ENCODE measurements at places on chromosomes 3 and 15. TPM values are rescaled to one million over a fixed set of nuclear protein-coding genes. Genes with fewer than 3 reads are reported as not detected.

DPPA2 gene
- total RNA-seq, result 3.1 TPM

ITIH1 gene
- total RNA-seq, result not detected

GOLGA8O gene
- not detected for total RNA-seq

GOLGA8J gene
- total RNA-seq, result 0.44 TPM

MYL3 gene
- total RNA-seq, result 2.8 TPM

DNA sequence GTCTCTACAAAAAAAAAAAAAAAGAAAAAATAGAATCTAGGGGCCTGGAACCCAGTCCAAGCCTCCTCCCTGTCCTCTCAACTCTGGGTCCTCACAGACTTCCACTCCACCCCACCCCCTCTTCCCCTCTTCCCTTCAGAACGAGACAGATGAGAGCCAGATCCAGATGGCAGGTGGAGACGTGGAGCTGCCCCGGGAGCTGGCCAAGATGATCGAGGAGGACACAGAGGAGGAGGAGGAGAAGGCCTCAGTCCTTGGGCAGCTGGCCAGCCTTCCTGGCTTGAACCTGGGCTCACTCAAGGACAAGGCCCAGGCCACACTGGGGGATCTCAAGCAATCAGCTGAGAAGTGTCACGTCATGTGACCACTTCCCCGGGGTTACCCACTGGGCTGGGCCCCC is 3.6 kb downstream of the CPLX3 start:
- no peak for DNase-seq

GRCh38 chr15:43105778-43106485 is at the start of gene UBR1:
Gene UBR1 (minus strand): TSS chr15:43106038. CDS start chr15:43106022, 16 bp downstream.
- peak; percentile 95 for DNase-seq

DNA sequence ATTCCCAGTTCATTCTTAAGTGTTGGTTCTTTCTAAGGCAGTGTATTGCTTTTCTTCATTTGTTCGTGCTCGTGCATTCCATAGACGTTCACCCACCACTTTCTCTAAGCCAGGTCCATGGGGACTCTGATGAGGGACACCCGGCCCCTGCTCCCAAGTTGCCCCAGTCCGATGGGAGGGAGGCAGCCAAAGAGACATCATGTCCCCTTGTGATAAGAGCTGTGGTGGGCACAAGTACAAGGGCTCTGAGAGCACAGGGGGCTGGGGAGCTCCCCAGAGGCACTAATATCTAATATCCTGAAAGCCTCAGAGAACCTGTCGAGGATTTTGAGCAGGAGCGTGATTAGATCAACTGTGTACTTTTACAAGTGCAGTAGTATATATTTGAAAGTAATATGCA is 6.3 kb downstream of the SPSB4 start:
- DNase-seq, result no peak

- no peak for DNase-seq
These were observed 4.1 kb downstream of the CORO2B start for GRCh38 chr15:68582864-68583263.

GRCh38 chr3:170205302-170205701 is 16.9 kb upstream of the PRKCI start:
- no peak for DNase-seq

DNA sequence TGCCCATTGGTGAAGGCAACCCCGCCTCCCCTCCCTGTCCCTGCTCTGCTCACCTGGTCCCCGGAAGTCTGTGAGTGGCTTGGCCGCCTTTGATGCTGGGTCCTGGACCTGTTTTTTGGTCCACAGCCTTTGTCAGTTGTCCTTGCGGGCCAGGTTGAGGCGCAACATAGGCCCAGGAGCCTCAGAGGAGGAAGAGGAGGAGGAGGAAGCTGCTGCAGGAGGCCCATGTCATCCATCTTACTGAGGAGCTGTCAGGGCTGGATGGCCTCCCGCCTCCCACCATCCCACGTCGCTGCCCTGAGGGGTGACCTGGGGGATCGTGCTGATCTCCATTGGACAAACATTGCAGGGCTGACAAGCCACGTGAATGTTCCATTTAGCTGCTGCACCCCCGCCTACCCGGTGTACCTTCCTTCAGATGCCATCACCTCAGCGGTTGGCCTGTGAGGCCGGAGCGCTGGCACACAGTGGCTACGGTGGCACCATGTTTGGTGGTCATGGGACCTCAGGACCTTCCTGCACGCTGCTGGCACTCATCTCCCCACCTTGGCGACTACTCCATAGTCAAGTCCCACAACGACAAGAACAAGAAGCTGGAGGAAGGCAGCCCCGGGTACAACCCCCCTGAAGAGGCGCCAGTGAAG is 106.3 kb downstream of the SMAD6 start:
- peak; percentile 26 for DNase-seq

GRCh38 chr3:152096280-152096906 is 172.3 kb upstream of the MBNL1 start:
- no peak for DNase-seq

DNA sequence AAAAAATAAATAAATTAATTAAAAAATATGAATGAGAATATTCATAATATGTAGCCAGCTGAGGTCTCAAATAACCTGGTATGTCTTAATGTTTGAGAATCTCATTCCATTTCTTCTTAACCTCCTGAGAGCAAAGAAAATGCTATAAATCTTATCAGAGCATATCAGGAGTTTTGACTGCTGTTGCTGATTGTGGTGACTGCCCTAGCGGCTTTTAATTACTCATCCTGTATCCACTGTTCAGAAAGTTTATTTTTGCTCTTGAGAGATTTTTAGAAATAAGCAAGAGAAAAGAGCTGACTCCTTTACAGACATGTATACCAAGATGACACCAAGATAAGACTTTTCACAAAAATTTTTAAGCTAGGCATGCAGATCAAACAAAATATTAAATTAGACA is 454.8 kb upstream of the CBLB start:
- DNase-seq, result no peak

DNA sequence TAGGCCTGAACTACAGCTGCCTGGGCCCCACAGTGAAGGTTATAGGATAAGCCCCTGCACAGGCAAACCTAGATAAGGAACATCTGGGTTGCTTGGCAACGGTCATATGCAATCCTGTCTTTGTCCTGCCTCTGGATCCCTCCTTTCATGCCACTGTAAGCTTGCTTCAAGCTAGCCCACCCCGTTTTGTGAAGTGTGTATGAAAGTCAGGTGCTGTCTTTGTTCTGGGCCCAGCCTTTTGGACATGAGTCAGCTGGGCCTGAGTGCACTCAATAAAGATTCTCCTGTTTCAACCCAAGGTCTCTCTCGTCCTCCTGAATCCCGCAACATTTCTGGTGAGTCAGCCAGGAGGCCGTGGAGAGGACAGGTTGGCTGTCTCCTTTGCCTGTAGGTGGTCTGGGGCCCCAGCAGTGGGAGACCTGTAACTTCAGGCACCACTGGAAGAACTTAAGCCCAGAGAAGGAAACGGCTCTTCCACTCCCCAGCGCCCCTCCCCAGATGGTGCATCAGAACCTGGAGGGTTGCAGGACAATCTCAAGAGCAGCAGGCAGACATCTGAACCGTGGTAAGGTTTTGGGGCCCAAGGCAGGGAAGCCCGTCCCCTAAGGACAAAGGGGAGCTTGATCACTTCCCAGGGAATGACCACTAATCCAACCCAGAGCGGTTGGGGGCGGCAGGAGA is 8.3 kb upstream of the SLC9C1 start:
- DNase-seq, result peak; percentile 48

DNA sequence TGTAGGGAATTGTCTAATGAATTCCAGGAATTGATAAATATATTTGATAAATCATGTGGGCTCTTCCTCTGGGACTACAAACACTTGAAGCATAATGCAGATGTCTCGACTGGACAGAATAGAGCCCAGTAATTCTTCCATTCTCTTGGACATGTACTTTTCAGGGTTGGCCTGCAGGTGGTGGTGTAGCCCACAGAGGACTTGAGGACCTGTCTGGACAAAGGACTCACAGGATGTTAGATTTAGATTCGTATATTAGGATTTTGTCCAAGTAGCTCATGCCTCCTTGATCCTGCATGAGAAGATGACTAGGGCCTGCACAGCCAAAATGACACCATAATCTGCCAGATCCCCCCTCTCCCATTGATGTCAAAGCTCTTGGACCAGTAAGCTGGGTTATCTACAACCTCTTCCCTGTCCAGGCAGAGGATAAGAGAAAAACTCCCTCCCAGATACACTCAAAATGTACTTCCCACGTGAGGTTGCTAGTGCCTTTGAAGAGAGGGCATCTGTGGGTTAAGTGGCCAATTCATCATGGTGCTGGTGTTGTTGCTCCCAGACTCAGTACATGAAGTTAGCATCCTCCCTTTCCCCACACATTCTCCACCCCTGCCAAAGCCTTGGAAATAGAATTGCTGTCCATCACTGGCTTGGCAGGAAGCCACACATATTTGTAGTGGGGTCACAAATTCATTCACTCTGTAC is 88.6 kb upstream of the ZNF280D start:
- peak; percentile 83 for DNase-seq

GRCh38 chr3:172530101-172530561 is 6.9 kb upstream of the TNFSF10 start:
- no peak for DNase-seq

DNA sequence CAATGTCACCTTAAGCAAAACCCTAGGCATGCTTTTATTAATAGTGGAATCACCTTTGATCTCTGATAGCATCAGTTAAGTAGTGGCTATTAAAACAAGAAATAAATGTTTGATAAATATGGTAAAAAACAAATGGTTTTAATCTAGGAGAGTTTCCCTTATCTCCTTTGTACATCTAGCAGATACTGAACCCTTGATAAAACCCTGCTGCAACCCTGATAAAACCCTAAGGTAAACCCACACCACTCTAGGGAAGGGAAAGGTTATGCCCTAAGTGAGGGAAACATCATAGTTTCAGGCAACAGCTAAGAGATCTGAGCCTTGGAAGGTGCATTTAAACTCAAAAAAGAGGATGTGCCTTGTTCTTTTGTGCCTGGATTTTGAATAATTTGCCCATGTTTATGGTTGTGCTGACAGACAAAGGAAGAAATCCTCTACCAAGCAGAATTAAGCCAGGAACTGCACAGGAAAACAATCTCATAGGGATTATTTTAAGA is 309.7 kb downstream of the FGF12 start:
- no peak for DNase-seq

DNA sequence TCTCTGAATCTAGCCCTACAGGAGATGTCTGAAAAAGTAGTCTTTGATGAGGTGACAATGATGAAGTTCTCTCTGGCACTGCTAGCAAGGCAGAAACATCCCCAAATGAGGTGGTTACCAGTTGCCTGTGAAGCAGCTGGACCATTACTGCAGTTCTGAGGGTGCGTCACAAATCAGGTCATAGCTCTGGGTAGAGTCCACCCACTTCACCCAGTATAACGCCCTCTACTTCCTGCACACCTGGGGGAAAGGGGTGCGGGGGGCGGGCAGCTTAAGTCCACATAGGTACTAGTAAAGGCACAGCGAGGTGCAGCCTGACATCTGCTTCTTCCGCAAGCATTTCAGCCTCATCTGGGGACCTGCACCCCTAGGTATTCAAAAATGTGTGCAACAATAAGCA is 13.4 kb upstream of the SATB1 start:
- DNase-seq, result no peak

DNA sequence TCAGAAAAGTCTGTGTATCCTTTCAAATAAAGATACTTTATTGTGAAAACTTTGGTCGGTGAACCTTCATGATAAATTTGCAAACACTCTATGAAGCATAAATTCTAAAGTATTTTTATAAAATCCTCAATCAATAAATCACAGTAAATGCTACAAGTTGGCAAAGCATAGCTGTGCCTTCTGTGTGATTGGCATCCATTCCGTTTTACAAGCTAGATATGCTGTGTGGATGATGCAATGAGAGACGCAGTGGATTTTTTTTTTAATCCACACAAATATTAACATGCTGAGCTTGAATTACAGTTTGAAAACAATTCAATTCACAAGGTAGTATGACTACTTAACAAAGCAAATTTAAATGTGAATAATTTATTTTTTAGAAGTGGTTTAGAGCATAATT is 937.2 kb downstream of the ZPLD1 start:
- DNase-seq, result no peak

All from endodermal cell (in vitro differentiated cells).